CD4-positive, alpha-beta memory T cell (primary cell): ENCODE measurements at places on chromosomes 4 and X. TPM values are rescaled to one million over a fixed set of nuclear protein-coding genes. Genes with fewer than 3 reads are reported as not detected.

The FGF2 gene
- total RNA-seq: not detected

DNA sequence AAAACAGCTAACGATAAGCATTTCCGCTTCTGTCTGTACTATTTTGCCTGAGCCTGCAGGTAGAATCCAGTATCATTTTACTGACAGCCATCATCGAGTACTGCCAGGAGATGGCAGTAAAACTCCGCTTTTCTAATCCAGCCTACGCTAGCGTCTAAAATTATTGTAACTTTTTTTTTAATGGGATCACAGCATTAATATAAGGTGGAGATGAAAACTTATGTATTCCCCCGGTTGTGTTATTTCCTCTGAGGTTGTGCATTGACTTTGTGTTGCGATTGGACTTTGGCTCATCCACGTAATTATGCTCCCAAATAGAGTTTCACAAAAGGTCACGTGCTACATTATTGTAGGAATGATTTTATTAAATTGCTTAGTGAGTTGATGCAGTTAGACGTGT, 248.1 kb downstream of the C4orf33 start:
- no peak for DNase-seq
- H3K36me3 ChIP-seq: no peaks in the 10 kb centered on the region
- H3K27ac ChIP-seq: no peak overlapping the region
- H3K4me1 ChIP-seq: no peaks in the 10 kb centered on the region

DNA sequence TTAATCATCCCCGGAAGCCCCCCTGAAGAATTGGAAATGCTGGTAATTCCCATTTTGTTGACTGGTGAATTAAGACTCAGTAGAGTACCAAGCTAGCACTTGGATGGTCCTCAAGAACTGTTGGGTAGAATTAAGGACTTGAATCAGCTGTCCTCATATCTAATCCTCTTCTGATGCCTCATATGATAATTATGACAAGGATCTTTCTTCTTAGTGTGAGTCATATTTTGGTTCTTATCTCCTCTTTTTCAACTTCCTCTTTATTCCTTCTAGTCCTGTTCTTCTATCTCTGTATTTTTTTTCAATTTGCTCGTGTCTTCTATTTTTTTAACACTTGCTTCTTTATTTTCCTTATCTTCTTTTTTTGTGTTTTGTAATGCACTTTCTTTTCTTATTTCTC, 206.3 kb upstream of the ANXA3 start:
- H3K27me3 ChIP-seq: no peaks in the 10 kb centered on the region
- H3K36me3 ChIP-seq: no peaks in the 10 kb centered on the region
- DNase-seq: no peak

The CENPVL1 gene
- not detected for total RNA-seq

GRCh38 chr4:76659103-76659490, 224.1 kb downstream of the SHROOM3 start:
- no peaks in the 10 kb centered on the region for H3K36me3 ChIP-seq
- H3K27me3 ChIP-seq: no peaks in the 10 kb centered on the region
- DNase-seq: no peak
- H3K4me3 ChIP-seq: no peak overlapping the region

DNA sequence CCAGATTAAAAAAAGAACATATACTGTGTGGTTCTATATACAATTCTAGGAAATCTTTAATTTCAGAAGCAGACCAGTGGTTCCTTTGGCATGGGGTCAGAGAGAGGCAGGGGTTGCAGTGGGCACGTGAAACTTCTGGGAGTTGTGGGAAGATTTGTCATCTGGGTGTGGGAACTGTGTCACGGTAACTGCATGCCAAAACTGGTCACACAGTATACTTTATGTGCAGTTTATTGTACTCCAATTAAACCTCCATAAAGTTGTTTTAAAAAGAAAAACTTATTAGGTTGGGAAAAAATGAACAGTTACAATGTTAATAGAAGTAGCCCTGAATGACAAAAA, 26.7 kb upstream of the STS start:
- no peak overlapping the region for H3K27ac ChIP-seq
- H3K27me3 ChIP-seq: no peaks in the 10 kb centered on the region
- H3K36me3 ChIP-seq: no peaks in the 10 kb centered on the region

GRCh38 chr4:53818104-53818503, 226.8 kb upstream of the LNX1 start:
- H3K27ac ChIP-seq: no peak overlapping the region
- no peaks in the 10 kb centered on the region for H3K4me1 ChIP-seq
- H3K4me3 ChIP-seq: no peak overlapping the region
- no peaks in the 10 kb centered on the region for H3K27me3 ChIP-seq

The MEPE gene
- not detected for total RNA-seq

- no peak overlapping the region for H3K27ac ChIP-seq
- DNase-seq: no peak
- H3K36me3 ChIP-seq: no peaks in the 10 kb centered on the region
- H3K4me3 ChIP-seq: no peak overlapping the region
- peaks cover 5% of the 10 kb centered on the region for H3K4me1 ChIP-seq
- no peaks in the 10 kb centered on the region for H3K27me3 ChIP-seq
These were observed 8.6 kb upstream of the NKRF start for GRCh38 chrX:119614776-119615175.

DNA sequence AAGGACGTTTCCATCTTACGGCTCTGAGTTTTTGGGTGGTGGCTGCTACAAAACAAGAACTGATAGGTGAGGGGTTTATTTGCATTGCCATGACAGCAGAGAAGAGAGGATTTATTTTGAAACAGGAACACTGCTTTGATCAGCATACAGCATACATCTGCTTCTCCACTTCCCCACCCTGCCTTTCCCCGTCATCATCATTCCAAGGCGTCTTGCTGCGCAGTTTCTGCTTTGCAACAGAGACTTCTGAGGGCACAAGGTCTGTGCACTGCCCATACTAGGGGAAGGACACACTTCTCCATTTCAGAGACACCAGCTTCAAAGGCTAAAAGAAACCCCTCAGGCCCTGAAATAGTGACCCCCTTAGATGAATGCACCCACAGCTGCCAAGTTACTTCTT, 19.1 kb downstream of the STARD8 start:
- no peaks in the 10 kb centered on the region for H3K4me1 ChIP-seq
- H3K4me3 ChIP-seq: no peak overlapping the region
- H3K27me3 ChIP-seq: no peaks in the 10 kb centered on the region
- H3K36me3 ChIP-seq: no peaks in the 10 kb centered on the region
- H3K27ac ChIP-seq: no peak overlapping the region
- DNase-seq: no peak

DNA sequence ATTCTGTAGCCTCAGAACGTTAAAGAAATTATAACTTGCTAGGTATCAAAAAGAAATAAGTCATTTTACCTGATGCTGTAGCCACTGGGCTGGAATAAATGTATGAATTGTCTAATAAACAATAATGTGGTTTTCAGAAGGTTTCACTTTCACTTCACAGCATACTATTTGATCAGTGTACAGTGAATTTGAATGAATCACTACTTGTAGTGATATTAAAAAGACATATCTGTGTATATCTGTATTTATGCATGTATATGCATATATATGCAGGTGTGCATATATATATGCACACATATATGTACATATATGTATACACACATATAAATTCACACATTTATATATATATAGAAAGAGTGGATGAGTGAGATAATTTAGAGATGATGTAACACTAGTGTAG, 440.0 kb upstream of the PCDH10 start:
- no peaks in the 10 kb centered on the region for H3K27me3 ChIP-seq
- H3K4me3 ChIP-seq: no peak overlapping the region
- no peaks in the 10 kb centered on the region for H3K36me3 ChIP-seq
- no peaks in the 10 kb centered on the region for H3K4me1 ChIP-seq
- no peak overlapping the region for H3K27ac ChIP-seq

GRCh38 chrX:129652565-129653169, 2.1 kb downstream of the APLN start:
- no peak overlapping the region for H3K27ac ChIP-seq
- peaks cover 10% of the 10 kb centered on the region for H3K4me1 ChIP-seq
- peaks cover 4% of the 10 kb centered on the region for H3K27me3 ChIP-seq
- no peak for DNase-seq

The RAI2 gene
- total RNA-seq: 1.2 TPM

- H3K36me3 ChIP-seq: no peaks in the 10 kb centered on the region
- DNase-seq: no peak
- no peak overlapping the region for H3K4me3 ChIP-seq
- H3K27ac ChIP-seq: no peak overlapping the region
- no peaks in the 10 kb centered on the region for H3K27me3 ChIP-seq
These were observed 16.4 kb downstream of the CCKAR start for GRCh38 chr4:26473893-26474292.

DNA sequence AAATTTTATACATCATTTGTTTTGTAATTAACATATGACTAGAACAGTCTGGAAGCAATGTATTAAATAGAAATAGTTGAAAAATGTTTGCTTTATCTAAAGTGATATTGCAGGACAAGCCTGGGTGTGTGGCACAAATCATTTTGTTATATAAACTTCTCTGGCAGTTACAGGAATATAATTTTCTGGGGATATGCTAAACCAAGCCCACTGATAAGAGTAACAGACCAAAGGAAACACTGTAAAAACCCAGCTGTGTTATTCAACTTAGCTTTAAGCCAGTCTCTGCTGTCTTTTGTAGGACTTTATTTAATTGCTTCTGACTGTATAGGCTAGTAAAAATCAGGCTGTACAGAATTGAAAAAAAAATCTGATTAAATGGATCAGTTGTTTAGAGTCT, 156.2 kb downstream of the NR3C2 start:
- no peaks in the 10 kb centered on the region for H3K36me3 ChIP-seq
- H3K4me1 ChIP-seq: no peaks in the 10 kb centered on the region
- H3K4me3 ChIP-seq: no peak overlapping the region
- no peaks in the 10 kb centered on the region for H3K27me3 ChIP-seq

GRCh38 chrX:69289046-69289792, 124.0 kb upstream of the PJA1 start:
- no peak overlapping the region for H3K27ac ChIP-seq
- DNase-seq: no peak
- no peak overlapping the region for H3K4me3 ChIP-seq
- H3K27me3 ChIP-seq: no peaks in the 10 kb centered on the region
- peaks cover 4% of the 10 kb centered on the region for H3K4me1 ChIP-seq
- H3K36me3 ChIP-seq: no peaks in the 10 kb centered on the region

The SSX3 gene
- not detected for total RNA-seq

DNA sequence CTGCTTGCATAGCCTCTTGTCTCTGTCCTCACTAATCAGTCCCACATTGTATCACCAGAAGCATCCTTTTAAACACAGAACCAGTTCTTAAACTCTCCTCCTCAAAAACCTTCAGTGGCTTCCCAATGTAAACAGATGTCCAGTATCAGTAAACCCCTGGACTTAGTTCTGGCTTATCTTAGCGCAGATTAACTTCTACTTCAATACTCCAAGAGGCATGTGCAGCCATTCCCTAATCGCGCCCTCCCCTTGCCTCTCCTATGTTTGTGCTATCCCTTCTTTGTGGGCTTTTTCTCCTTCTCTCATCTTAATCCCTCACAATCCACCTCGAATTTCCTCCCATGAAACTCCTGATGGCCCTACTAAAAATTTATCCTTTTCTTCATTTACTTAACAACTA, 193.8 kb downstream of the FBXO8 start:
- no peak overlapping the region for H3K4me3 ChIP-seq
- H3K27me3 ChIP-seq: no peaks in the 10 kb centered on the region
- DNase-seq: no peak
- H3K27ac ChIP-seq: no peak overlapping the region
- H3K36me3 ChIP-seq: no peaks in the 10 kb centered on the region
- no peaks in the 10 kb centered on the region for H3K4me1 ChIP-seq
